ENCODE measurements at places on chromosomes 12 and 14. TPM values are rescaled to one million over a fixed set of nuclear protein-coding genes. Genes with fewer than 3 reads are reported as not detected.

The KSR2 gene
- 0.01 TPM for polyA plus RNA-seq

The PGF gene
- polyA plus RNA-seq = 2.6 TPM

The MRPS35 gene
- 109 TPM for polyA plus RNA-seq

The KLRK1 gene
- polyA plus RNA-seq = 0.19 TPM

The MLF2 gene
- 235 TPM for polyA plus RNA-seq

The ANO6 gene
- polyA plus RNA-seq = 23.4 TPM

The NPFF gene
- not detected for polyA plus RNA-seq

The ARF3 gene
- polyA plus RNA-seq = 67.2 TPM

The OAS1 gene
- 48.1 TPM for polyA plus RNA-seq

The ABCD2 gene
- polyA plus RNA-seq = 6.1 TPM

The GARIN6 gene
- polyA plus RNA-seq = not detected

The CPNE8 gene
- 19.1 TPM for polyA plus RNA-seq

The CPNE6 gene
- polyA plus RNA-seq = 0.20 TPM

The EIF2S3B gene
- 0.20 TPM for polyA plus RNA-seq

The NR1H4 gene
- not detected for polyA plus RNA-seq

Data from GM12878 (cell line).